Activated CD4-positive, alpha-beta T cell treated with anti-CD3 and anti-CD28 coated beads, Interleukin-2, amount 50 U/mL, for 4 hours (primary cell): ENCODE measurements at places on chromosomes 6 and 20.

DNA sequence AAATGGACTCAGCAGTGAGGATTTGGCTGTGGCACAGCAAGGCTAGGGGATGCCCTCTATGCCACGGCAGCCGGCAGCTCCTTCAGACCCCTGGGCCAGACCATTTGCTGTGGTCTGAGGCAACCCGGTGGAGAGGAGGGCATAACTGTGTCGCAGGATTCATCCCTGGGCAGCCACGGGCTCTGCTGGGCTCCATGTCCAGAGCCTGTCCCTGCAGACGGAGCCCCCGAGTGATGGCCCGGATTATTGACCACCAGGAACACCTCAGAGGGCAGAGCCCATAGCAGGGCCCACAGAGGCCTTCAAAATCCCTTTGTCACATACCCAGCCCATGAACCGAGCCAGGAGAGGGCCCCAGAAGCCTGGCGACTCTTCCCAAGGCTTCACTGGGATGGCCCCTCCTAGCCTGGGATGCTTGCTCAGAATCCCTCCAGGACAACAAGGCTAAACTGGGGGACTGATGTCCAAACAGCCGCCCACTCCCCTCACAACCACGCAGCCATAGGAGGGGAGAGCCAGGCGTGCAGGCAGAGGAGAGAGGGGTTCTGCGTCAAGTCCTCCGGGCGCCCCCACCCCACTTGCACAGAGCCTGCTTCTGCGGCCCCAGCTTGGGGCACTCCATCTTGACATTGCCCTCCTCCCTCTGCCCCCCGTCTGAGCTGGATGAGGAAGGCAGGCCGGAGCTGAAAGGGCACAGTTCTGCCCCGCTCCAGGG lies 68.2 kb upstream of the AFDN start:
- DNase-seq = no peak

DNA sequence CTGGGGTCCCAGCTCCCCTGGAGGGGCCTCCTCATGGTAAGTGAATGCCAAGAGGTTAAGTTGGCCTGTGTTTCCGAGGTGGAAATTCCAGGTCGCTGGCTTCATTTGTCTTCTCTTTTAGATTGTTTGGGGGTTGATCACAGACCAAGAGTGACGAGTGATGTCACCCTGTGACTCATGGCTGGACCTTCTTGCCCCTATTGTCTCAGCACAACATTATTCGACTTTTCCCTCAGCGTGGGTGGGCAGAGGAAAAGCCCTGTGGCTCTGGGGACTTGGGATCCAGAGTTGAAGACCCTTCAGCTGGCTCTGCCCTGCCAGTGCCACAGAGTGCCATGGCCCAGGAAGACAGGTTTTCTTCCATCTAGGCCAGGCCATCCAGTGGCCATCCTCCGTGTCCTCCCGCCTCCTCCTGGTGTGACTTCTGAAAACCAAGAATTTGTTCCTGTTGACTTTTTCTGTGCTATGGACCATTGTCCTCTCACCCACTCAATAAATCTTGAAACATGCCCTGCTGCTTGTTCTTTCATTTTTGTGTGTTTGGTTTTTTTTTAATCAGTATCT lies 15.4 kb upstream of the SNHG17 start:
- no peak for DNase-seq

- no peak for DNase-seq
These were observed 127.0 kb downstream of the MCHR2 start for GRCh38 chr6:99867026-99867425.

DNA sequence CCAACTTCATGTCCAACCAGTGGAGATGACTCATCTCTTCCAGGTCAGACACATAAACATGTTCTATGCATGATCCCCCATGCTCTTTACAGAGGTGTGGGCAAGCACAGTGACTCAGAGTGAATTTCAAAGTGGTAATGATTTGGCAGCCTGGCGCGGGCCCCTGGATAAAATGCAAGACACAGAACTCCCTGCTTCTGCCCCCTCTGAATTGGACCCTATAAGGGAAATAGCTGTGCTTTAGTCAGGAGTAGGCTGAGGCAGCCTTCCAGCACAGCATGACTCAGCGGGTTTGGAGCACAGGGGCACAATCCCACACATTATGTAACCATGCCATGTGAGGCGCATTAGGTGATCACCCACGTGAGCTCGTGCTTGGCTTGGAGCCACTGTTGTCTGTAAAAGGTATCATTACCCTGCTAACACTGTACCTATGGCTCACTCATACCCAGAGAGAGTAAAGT lies 127.4 kb downstream of the C6orf118 start:
- no peak for DNase-seq

DNA sequence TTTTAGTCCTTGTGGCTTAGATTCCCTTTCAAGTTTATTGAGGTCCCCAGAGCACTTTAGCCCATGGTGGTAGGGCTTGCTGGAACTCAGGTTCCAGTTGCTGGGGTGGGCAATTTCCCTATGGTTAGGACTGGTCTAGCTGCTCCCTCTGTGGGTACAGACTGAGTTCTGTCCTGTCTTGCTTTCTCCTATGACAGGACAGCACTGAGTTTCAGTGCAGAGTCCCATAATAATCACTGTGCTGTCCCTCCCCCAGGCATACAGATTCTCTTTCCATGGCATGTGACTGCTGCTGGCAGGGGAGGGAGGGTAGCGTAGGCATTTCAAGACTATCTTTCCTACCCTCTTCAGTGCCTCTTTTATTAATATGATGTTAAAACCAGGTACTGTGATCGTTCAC lies 17.1 kb upstream of the ERVFRD-1 start:
- no peak for DNase-seq

DNA sequence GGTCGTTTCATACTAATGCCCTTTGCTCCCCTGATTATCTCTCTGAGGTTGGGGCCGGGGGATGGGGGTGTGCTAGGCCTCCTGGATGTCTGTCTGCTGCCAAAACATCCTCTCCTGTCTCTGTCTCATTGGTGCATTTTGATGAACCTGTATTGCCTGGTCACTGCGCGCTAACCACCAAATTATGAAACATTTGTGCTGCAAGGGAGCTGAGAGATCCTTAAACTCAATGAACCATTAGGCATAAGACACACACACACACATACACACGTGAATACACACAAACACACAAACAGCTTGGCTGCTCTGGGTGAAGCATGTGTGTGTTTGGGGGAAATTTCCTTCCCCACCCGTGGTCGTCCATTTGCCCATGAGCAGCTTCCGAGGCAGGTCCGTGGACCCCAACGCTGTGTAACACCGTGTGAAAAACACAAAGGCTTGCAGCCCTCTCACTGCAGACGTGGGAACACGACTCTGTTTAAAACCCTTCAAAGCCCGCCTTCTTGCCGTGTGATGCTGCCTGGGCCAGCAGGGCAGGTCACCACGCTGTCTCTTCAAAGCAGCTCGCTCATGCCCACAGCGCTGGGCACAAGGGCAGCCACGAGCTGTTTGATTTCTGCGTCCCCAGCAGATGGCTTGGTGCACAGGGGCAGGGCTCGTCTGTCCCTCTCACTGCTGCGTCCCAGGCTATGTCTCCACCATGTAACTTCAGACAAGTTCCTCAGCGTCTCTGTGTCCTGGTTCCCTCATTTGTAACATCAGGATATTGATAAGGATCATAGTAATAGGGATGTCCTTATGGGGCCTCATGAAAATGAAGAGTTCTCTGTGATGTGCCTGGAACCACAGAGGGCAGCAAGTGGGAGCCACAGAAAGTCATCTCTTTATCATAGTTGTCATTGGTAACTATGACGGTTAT lies 96.8 kb downstream of the CDH26 start:
- DNase-seq = no peak

DNA sequence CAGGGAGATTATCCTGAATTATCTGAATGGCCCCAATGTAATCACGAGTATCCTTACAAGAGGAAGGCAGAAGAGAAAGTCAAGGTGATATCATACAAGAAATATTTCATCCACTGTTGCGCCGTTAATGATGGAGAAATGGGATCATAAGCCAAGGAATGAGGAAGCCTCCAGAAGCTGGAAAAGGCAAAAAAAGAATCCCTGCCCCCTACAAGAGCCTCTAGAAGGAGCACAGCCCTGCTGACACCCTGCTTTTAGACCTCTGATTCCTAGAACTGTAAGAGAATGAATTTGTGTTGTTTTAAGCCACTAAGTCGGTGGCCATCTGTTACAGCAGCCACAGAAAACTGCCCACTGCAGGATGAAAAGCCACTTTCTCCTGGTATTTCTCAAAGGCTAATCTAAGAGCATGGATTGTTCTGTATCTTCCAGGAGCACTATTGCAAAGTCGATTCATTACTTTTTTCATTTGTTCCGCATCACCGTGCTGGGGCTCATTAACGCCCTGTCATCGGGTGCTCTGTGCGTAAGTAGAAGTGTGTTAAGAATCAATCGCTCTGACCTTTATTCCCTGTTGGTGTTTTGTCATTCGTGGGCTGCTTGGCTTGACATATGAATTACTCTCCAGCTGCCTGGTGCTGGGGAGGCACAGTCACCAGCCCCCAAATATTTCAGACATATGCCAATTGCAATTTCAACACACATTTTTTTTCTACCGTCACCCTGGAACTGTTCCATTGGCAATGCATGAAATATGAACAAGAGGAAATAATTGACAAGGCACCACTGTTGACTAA lies 117.0 kb downstream of the PCSK2 start:
- no peak for DNase-seq

DNA sequence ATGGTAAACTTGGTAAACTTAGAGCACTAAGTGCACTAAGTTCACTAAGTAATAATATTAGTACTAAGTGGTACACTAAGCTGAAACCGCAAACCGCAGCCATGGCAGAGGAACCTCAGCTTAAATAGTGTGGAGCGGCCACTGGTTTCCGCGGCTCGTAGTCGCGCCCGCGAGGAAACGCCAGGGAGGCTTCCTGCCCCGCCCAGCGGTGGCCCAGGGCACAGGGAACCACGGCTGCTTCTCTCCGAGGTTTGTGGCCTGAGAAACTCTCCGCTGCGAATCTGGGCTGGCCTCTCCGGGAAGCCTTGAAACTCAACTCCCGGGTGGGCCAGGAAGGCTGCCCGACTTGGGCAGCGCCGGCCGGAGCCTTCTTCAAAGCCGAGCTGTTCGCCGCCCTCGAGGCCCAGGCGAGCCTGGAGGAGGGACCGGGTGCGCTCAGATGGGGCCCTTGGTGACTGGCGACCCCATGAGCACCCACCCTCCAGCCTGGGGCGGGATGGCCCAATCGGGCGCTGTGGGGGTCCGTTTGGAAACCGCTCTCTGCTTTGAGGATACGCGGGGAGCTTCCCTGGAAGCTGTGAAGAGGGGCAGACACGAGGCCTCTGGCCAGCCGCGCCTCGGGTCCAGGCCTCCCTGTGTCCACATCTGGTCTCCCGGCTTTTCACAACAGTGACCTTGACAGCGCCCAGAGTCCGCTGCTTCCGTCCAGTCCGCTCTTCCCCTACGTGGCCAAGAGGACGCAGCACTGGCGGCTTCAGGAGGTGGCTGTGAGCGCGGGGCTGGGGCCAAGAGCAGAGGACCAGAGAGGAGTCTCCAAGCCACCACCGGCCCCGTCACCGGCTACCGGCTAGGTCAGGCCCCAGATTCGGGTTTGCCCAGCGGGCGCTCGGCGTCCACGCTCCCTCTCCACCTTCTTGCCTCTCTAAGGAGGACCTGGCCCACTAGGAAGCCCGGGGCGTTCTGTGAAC lies 25.4 kb upstream of the HLA-E start:
- DNase-seq = no peak

DNA sequence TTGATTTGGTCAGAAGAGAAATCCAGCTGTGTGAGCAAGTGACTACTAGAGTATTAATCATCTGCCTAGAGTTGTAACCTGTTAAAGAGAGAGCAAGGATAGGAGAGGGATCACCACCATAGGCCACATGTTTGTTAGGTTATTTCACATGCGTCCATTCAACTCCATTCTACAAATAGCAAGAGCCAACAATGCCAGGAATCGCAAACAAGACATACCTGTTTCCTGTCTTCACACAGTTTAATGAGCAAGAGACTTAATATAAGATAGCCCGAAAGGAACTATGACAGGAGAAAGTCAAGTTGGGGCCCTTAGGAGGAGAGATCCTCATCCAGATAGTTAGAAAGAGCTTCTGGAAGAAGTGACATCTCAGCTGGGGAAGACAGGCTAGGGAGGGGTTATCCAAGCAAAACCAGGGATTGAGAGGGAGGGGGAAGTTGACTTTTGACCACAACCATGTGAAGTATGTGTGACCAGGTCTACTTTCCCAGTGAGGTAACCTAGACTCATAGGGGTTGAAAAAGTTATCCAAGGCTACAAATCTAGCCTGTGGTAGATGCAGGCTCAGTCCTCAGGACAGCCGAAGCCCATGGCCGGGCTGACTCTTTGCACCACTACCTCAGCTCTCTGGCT lies 147.4 kb downstream of the ALDH8A1 start:
- no peak for DNase-seq

GRCh38 chr6:68873236-68873635 lies 238.2 kb downstream of the ADGRB3 start:
- no peak for DNase-seq

GRCh38 chr20:33477386-33478234 lies 12.3 kb upstream of the CBFA2T2 start:
- DNase-seq = no peak

- DNase-seq = no peak
These were observed 172.9 kb downstream of the LAMA2 start for GRCh38 chr6:129055796-129056195.

GRCh38 chr6:34536959-34537848 lies 18.9 kb downstream of the SPDEF start:
- DNase-seq = no peak

DNA sequence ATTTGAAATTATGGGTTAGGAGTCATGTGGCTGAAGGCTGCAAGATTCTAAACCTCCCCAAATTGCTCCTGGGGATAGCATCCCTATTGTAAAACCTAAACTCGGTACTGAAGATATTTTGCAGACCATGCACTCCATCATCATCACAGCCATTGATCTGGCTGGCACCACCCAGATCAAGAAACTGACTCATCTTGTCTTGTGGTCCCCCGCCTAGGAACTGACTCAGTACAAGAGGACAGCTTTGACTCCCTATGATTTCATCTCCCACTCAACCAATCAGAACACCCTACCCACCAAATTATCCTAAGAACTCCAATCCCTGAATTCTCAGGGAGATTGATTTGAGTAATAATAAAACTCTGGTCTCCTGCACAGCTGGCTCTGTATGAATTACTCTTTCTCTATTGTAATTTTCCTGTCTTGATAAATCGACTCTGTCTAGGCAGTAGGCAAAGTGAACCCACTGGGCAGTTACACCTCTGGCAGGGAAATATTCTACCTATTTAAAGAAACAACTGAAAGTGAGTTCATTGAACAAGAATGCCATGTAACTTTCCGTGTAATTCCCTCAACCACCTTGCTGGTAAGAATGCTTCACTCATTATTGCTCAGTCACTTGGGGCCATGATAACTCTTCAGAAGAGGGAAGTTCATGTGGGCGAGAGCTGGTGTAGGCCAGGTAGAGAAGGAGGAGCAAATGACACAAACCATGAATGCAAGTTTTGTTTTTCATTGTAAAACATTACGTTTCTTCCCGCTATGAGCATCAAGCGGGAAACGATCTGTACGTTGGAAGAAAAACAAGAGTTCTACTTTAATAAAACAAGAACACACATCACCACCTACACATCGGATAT lies 602.9 kb upstream of the ARID1B start:
- no peak for DNase-seq
